Activated naive CD8-positive, alpha-beta T cell treated with anti-CD3 and anti-CD28 coated beads for 36 hours (primary cell): ENCODE measurements at places on chromosomes 5 and 9. TPM values are rescaled to one million over a fixed set of nuclear protein-coding genes. Genes with fewer than 3 reads are reported as not detected.

GRCh38 chr5:90408571-90409317 is 812 bp downstream of the CETN3 start:
- H3K4me1 ChIP-seq: peaks cover 19% of the 10 kb centered on the region
- H3K27me3 ChIP-seq: no peaks in the 10 kb centered on the region
- H3K4me3 ChIP-seq: no peak overlapping the region
- H3K36me3 ChIP-seq: peaks cover 22% of the 10 kb centered on the region
- H3K27ac ChIP-seq: no peak overlapping the region
- no peak for DNase-seq

DNA sequence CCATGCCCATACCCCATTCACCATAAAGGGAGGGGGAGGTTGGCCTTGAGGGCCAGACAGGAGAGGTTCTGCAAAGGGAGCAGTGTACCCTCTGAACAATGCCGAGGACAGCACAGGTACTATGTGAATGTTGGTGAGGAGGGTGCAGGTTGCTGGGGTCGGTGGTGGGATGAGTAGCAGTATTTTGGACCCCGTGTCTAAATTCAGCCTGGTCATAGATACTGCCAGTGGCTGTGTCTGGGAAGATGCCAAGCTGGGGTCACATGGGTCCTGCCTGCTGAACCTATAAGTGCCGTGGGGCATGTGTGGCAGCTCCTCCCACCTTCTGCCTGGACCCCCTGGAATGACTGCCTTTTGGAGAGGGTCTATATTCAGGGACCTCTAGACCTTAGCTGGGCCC is 11.4 kb upstream of the SPINK4 start:
- H3K36me3 ChIP-seq: no peaks in the 10 kb centered on the region
- no peaks in the 10 kb centered on the region for H3K27me3 ChIP-seq
- DNase-seq: no peak
- H3K4me3 ChIP-seq: no peak overlapping the region
- peaks cover 11% of the 10 kb centered on the region for H3K4me1 ChIP-seq
- H3K27ac ChIP-seq: no peak overlapping the region

DNA sequence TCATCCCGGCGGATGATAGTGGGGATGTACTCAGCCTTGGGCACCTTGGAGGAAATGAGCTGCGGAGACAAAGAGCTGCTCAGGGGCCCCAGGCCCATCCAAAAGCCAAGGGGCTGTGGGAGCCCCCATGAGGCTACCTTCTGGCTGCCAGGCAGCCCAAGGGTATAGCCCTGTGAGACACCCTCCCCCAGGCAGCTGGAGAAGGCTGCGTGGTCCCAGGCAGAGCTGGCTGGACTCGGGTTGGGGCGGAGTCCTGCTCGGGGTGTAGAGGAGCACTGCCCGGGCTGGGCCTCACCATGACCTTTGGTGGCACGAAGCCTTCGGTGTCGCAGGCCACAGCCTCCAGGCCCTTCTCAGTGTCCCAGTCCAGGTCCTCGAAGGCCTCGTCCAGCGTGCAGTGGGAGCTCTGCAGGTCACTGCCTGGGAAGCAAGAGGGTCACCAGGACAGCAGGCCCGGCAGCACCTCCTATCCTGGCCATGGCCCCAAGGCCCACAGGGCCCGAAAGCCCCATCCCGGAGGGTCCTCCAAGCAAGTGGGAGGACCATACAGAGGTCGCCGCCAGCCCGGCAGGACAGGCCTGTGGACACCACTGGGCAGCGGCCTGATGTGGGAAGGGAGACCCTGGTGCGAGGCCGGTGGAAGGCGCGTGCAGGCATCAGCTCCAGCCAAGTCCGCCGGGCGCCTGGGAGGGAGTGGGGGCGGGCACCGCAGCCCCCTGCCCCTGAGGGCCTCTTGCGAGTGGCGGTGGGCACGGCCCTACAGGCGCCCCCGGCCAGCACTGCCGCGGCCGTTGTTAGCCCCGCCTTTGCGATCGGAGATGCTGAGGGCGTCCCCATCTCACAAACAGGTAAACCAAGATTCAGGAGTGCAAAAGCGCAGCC is 6.1 kb downstream of the NSMF start:
- H3K4me3 ChIP-seq: no peak overlapping the region
- no peak overlapping the region for H3K27ac ChIP-seq
- peaks cover 53% of the 10 kb centered on the region for H3K36me3 ChIP-seq

- no peaks in the 10 kb centered on the region for H3K4me1 ChIP-seq
- peak; percentile 17 for DNase-seq
- peaks cover 11% of the 10 kb centered on the region for H3K27me3 ChIP-seq
- H3K27ac ChIP-seq: no peak overlapping the region
- no peak overlapping the region for H3K4me3 ChIP-seq
- H3K36me3 ChIP-seq: no peaks in the 10 kb centered on the region
These were observed 132.7 kb downstream of the PDE4D start for GRCh38 chr5:59760785-59761348.

DNA sequence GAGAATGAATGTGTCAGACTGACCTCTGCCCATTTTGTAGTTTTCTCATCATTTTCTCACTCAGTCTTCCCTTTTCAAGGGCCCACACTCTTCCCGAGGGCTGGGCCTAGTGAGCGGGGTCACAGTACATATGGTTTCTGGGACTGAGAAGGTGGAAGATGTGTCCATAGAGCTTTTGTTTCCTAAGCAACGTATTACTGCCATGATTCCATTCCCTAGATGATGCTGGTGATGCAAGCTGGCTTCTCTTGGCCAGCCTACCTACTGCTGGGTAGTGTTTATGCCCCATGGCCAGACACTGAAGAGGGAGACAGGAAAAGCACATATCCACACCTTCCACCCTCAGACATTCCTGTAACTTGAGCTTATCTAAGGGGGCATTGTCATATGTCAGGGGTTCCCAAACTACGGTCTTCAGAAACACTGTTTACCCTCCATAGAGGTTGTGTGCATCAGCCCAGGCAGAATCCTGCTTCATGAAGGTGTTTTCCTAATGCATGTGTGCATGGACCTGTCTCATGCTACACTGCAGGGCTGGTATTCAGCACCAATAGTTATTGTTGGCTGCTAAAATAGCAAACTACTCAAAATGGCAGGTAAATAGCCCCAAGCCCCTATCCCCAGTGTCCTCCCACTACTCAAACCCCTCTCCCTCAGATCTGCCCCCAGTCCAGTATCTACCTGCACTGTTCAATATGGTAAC is 9.5 kb downstream of the IRF1 start:
- peaks cover 75% of the 10 kb centered on the region for H3K4me1 ChIP-seq
- peaks cover 8% of the 10 kb centered on the region for H3K27me3 ChIP-seq
- DNase-seq: no peak

DNA sequence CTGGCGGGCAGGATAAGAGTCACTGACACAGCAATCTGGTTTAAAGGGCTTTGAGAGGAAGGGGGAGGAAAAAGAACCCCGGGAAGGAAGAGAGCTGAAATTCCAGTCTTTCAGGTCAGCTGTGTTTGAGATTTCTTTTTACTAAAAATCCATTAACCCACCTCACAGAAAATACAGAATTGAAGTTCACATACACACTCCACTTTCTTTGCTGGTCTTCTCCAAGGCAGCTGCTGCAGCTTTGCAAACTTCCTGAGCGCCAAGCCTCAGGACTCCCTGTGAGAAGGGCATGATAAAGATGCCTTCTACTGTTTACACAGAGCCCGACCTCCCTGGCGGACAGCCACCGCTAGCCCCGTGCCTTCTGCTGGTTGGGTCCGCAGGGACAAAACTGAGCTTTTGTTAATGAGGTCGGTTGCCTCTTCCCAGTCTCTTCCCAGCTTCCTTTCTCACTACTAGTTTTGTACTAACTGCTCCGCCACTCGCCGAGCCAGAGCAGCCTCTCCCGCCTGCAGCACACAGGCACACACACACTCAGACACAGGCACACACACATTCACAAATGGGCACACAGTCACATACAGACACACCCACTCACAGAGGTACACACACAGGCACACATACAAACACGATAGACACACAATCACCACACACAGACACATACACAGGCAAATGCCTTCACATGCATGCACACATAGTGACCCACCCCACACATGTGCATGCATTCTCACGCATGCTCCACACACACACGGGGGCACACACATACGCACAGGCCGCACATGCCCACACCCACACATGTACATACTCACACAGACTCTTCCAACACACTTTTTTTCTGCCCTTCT is at the start of gene FREM1:
Gene FREM1, minus strand, starts transcription at position 468 of the 845 bp plus-strand sequence. CDS start 41,451 bp downstream, outside the sequence.
- H3K36me3 ChIP-seq: no peaks in the 10 kb centered on the region
- DNase-seq: no peak
- no peak within 1 kb of the TSS for H3K4me3 ChIP-seq
- peaks cover 3% of the 10 kb centered on the region for H3K27me3 ChIP-seq

UNC5A gene
- total RNA-seq: not detected

PDCD1LG2 gene
- total RNA-seq: 0.08 TPM
